ENCODE measurements at places on chromosomes 16 and 17.

DNA sequence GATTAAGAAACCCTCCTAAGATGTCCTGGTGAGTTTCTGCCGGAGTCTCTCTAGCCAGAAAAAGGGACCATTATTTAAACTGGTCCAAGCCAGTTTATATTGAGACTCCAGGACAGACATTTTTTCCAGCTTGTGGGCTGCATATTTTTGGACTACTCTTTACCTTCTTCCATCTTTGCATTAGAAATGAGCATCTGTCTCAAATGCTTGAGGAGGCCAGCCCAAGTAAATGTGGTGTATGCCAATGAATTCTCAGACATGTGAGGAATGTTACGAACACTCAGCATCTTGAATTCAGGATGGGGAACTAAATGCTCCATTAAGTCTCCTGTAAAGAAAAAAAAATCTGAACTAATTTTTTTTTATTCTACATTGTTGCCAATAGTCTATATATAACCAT, 18.4 kb downstream of the TUBD1 start:
- DNase-seq: no peak

GRCh38 chr16:12961626-12962025, 60.2 kb downstream of the SHISA9 start:
- no peak for DNase-seq

- DNase-seq: no peak
Observed at GRCh38 chr17:58094118-58094517, 10.9 kb downstream of the DYNLL2 start.

DNA sequence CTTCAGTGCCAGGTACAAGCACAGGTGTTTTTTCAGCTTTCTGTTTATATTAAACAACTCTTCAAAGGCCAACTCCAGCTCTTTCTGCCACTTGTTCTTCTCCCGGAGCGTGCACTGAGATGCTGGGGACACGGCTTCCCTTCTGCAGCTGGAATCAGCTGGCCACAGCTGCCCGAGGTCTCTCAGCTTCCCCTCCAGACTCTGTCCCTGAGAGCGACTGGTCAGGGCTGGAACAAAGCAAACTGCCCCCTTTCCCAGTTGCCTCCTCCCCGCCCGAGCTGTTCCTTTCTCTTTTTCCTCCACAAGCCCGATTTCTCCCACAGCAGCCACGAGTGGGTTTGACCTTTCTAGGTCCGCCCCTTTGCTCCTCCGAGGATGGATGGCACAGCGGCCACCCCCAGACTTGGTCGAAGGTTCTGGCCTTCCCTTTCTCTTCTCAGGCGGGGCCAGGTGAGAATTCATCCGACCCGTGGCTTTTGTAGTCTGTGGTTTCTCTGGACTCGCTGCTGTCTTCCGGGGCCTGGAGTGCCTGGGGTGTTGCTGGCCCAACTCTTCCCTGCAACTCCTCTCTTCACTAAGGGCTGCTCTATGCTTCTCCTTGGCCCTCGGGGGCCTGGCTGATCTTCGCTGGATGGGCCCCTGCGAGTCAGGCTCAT, 11.5 kb downstream of the CEP295NL start:
- DNase-seq: peak; percentile 75

DNA sequence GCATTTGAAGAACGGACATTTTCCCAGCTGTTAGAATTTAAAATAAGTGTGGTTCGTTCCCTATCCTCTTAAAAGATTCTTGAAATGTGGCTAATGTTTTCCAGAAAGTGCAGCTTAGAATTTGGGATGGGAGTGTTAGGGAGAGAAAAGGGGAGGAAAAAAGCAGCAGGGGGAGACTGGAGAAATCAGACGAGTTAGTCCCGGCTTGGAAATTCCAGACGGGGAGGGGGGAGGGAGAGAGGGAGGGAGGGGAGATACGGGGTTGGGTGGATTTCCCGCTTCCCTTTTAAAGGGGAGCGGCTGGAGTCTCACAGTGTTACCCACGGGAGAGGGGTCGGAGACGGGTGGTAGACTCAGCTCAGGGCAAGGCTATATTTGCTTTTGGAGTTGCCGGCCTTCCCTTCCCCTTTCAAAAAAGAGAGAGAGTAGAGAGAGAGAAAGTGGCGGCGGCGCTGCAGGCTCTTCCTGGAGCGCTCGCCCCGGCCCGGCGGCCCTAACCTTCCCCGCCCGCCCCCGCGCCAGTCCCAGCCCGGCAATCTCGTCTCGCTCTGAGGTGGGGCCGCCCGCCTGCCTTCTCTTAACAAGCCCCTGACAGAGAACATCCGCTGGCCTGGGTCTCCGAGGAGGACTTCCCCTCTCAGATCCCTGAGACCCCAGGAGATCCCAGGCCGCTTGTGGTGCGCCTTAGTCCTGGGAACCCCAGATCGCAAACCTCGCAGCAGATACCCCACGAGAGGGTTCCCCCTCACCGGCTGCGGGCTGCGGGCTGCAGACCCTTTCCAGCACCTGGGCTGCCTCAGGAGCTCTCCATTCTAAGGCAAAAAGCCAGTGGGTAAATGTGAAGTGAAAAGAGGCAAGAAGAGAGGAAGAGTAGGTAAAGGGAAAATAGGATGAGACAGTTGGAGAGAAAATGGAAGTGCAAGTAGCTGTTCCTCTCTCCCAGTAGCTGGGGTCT, 6.6 kb downstream of the IGF2BP1 start:
- peak; percentile 59 for DNase-seq

GRCh38 chr16:73882033-73882432, 414.6 kb upstream of the PSMD7 start:
- DNase-seq: no peak
